GM12865 (cell line): ENCODE measurements at places on chromosomes 5 and 9.

DNA sequence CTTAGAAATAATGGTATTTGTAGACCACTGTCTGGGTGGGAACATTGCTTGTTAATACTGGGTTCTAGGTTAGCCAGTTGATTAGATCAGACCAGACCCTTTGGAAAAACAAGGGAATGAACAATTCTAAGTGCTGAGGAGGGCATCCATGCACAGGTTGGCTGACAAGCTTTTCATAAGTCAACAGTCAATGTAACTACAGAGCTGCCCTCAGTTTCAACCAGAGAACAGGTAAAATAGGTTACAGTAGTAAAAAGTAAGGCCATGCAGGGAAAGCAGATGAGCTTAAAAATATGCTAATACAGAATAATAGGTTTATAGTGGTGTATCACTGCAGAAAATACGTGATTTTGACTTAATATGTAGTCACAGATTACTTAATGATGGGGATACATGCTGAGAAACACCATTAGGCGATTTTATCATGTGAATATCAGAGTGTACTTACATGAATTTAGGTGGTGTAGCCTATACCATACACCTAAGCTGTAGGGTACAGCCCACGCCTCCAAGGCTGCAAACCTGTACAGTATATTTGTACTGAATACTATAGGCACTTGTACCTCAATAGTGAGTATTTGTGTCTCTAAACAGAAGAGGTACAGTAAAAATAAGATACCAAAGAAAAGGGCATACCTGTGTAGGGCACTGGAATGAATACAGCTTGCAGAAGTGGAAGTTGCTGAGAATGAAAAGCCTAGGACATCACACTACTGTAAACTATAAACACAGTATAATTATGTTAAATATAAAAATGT is 6.1 kb upstream of the FGF18 start:
- no peak for DNase-seq

GRCh38 chr5:115452536-115453235 is 91.9 kb downstream of the FEM1C start:
- DNase-seq: no peak

DNA sequence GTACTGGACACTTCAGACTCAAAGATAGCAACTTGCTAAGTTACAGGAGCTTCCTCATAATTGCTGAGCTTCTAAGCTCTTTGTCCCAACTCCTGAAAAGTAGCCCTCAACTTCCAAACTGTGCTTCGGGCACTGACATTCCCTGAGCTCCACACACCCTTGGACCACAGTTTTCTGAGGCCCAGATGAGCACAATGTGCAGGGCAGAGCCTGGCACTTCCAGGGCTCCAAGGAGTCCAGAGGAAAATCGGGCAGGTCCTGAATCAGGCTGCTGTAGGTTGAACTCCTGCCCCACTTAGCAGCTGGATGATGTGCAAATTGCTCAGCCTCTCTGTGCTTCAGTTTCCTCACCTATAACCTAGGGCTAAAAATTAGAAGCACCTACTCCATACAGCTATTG is 54.6 kb upstream of the KCNIP1 start:
- no peak for DNase-seq

DNA sequence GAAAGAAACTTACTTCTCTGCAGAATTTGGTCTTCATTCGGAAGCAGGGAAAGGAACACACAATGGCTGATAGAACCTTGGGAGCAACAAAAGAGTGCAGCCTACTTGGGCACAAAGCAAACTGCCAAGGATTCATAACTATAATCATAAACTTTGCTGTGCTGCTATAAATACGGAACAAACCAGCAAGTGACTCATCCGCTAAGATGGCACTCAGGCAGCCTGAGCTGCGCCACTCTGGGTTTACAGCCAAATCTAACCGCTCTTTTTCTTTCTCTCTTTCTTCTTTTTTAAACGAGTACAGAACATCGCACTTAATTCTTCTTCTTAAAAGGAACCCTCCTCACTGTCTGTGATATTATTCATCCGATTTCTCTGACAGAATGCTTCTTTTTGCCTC is 81.1 kb downstream of the PTPN3 start:
- DNase-seq: peak; percentile 39

DNA sequence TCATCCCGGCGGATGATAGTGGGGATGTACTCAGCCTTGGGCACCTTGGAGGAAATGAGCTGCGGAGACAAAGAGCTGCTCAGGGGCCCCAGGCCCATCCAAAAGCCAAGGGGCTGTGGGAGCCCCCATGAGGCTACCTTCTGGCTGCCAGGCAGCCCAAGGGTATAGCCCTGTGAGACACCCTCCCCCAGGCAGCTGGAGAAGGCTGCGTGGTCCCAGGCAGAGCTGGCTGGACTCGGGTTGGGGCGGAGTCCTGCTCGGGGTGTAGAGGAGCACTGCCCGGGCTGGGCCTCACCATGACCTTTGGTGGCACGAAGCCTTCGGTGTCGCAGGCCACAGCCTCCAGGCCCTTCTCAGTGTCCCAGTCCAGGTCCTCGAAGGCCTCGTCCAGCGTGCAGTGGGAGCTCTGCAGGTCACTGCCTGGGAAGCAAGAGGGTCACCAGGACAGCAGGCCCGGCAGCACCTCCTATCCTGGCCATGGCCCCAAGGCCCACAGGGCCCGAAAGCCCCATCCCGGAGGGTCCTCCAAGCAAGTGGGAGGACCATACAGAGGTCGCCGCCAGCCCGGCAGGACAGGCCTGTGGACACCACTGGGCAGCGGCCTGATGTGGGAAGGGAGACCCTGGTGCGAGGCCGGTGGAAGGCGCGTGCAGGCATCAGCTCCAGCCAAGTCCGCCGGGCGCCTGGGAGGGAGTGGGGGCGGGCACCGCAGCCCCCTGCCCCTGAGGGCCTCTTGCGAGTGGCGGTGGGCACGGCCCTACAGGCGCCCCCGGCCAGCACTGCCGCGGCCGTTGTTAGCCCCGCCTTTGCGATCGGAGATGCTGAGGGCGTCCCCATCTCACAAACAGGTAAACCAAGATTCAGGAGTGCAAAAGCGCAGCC is 6.1 kb downstream of the NSMF start:
- no peak for DNase-seq

- no peak for DNase-seq
Measured at GRCh38 chr5:173217626-173218397, 17.2 kb downstream of the NKX2-5 start.

DNA sequence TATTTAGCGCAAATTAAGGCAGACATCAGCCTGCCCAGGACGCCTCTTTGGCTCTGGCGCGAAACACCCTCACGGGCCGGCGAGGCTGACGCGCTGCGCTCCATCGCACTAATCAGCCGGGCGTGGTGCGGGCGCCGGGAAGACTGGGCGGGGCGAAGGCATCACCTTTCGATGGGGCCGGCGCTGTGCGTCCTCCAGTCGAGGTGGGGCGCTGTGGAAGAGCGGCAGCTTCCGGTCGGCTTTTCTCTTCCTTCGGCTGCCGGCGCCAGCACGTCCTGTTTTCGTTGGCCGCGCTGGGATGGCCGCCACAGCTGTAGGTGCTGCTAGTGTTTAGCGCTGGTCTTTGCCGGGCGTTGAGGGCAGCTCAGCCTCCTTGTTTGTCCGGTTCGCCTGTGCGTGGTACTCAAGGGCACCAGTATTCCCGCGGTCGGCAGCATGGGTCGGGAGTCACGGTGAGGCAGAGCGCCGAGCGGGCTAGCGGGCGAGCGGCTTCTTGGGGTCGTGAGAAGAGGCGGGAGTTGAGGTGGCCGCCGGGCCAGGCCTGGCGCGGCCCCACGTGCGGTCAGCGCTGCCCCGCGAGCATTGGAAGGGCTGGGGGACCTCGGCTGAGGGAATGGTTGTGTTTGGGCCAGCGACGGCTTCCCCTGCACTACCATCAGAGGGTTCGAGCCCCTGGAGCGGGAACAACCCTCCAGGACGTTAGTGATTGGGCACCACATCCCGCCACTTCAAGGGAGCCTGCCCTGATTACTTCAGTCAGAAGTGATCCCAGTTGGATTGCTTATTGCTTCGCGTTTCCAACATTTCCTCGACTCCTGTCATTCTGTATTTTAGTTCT is at the start of gene DDX46:
Gene DDX46 (plus strand): TSS at position 276 of the 838 bp plus-strand sequence. CDS start 160 bp downstream, at position 436.
- peak; percentile 96 for DNase-seq

DNA sequence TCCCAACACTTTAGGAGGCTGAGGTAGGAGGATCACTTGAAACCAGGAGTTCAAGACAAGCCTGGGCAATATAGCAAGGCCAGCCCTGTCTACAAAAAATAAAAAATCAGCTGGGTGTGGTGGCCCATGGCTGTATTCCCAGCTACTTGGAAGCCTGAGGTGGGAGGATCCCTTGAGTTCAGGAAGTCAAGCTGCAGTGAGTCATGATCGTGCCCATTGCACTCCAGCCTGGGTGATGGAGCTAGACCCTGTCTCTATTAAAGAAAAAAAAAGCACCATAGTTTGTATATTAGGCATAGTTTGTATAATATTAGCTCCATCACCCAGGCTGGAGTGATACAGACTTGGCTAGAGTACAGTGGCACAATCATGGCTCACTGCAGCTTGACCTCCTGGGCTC is 9.6 kb upstream of the NME5 start:
- no peak for DNase-seq

GRCh38 chr5:40276426-40277102 is 403.2 kb upstream of the PTGER4 start:
- no peak for DNase-seq

DNA sequence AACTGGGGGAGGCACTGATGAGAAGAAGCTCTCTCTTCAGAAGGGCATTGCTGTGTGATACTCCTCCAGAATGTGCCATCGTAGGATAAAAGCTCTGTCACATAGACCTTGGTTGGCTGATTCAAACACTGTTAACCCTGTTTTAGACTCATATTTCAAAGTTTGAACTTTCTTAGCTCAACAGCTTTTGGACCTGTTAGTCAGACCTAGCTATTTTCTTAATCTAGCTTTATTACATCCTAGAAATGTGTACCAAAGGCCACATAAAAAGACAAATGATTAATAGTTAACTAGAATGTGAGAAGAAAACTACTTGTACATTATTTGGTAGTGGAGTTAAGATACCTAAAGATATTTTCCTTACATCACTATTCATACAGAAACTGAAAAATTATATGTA is 4.3 kb downstream of the RHOBTB3 start:
- DNase-seq: no peak

- no peak for DNase-seq
Measured at GRCh38 chr5:172952034-172952511, 7.2 kb upstream of the RPL26L1 start.

DNA sequence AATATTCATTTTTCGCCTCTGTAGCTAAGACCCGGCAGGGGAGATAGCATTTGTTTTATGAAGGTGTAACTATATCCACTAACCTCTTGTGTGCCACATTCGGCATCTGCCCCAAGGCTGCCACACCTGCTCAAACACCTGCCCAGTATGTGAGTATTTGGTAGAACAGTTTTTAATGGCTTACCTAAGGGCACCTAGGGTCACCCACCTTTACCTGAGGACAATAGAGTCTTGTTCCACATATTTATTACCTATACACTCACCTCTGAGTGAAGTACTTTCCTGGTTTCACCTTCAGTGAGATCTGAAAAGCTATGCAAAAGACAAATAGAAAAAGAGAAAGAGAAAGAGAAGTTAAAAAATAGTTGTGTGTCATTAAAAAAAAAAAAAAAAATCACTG is 68.0 kb upstream of the PIP5K1B start:
- no peak for DNase-seq

DNA sequence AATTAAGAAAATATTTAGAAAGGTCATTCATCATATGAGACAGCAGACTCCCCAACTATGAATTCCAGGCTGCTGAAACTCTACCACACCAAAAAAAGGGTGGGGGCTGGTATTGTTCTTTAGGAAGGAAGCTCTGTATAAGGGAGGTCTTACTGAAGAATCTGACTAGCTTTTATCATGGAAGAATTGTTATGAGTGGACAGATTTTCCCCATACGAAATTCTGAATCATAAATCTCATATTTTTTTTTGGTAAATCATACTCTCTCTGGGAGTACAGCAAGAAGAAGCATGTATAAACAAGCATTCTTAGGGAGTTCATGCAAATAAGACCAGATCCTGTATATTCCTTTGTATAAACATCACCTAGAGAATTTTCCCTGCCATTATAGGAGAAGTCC is 220.0 kb downstream of the SLC12A2 start:
- no peak for DNase-seq

GRCh38 chr5:3354606-3355005 is 241.0 kb upstream of the IRX1 start:
- DNase-seq: no peak

- DNase-seq: peak; percentile 55
Measured at GRCh38 chr9:109463924-109464625, 34.0 kb downstream of the PTPN3 start.

- peak; percentile 24 for DNase-seq
Measured at GRCh38 chr9:38029915-38030638, 39.0 kb downstream of the SHB start.

DNA sequence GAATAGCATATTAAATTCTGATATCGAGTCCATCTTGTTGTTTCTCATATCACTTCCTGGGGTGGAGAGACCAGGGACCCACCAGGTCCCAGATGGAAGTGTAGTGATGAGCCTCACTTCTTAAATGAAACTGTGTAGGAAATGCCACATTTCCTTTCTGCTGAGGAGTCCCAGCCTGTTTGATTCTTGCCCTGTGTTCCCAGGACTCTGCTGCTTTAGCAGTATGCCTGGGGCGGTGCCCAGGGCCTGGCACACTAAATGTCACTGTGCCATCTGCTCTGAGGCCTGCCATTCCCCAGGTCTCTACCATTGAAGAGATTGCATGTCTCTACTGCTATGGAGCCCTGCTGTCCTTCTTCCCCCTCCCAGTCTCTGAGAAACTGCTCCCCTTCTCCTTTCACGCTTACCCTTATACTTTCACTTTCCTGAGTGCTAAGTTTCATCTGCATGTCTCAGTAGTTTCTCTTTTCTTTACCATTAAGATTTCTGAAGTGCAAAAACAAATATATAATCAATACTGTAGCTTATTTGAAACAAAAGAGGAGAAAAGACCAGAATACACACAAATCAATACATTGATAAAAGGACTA is 260.4 kb downstream of the GABRB2 start:
- peak; percentile 61 for DNase-seq

- DNase-seq: peak; percentile 62
Measured at GRCh38 chr5:151158287-151158661, 695 bp upstream of the ANXA6 start.

GRCh38 chr9:114282104-114282485 is 40.8 kb upstream of the ORM1 start:
- DNase-seq: no peak

GRCh38 chr5:63687854-63688516 is 274.3 kb downstream of the HTR1A start:
- no peak for DNase-seq

DNA sequence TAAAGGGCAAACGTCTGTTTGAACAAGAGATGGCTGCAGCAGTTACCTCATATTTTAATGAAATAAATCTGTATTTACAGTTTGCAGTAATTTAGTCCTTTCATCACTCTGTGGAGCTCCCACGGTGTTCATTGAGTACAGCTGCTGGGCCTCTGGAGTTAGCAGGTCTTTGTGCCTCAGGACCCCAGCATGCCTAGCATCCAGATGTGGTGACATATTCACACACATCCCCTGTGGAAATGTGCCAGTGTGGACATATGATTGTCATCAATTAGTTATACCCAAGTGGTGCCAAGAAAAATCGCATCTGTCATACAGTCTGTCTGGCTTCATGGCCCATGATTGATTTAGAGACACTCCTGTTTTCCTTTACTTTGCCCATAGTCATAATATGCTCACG is 77.3 kb downstream of the NNT start:
- no peak for DNase-seq
